ENCODE measurements at places on chromosomes 2 and 18.
A peak's percentile ranks its signal among the peaks of the same experiment; 100 is the strongest.

DNA sequence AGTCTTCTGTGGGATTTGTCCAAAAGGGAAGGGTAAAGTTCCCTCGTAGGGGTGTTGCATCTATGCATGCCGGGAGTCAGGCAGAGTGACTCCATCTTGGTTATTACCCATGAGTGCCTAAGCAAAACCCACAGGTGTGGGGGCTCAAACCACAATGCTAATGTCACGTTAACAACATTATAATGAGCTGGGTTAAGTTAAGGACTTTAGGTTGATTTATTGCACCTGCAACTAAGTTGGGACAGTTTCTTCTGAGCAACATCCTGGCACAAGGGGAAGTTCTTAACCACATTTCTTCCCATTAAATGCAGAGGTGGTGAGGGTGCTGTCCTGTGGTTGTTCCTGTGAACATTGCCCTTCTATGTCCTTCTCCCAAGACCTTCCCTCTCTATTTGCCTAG is 1596.8 kb upstream of the SLC39A10 start:
- DNase-seq = no peak

DNA sequence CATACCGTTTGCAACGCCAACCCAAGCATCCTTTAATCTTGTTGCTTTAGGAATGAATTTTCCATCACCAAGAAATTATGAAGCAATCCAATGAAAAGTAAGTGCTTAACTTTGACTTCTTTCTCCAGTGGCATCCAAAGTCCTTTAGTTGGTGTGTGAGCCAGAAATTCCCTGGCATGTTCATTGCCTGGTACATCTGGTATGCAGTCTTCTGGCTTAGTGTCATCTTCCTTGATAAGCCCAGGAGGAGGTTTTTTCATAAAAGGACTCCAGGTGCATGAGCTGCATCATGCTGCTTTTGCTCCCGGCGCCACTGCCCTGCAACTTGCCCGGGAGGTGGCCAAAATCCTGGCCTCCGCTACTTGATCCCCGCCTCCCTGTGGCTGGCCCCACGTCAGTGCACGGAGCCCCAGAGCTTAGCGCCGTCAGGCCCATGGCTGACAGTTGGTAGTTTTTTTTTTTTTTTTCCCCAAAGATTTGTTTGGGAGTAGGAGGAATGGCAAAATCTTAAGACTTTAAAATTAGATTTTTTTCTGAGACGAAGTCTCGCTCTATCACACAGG is 58.7 kb downstream of the PUM2 start:
- no peak for DNase-seq

DNA sequence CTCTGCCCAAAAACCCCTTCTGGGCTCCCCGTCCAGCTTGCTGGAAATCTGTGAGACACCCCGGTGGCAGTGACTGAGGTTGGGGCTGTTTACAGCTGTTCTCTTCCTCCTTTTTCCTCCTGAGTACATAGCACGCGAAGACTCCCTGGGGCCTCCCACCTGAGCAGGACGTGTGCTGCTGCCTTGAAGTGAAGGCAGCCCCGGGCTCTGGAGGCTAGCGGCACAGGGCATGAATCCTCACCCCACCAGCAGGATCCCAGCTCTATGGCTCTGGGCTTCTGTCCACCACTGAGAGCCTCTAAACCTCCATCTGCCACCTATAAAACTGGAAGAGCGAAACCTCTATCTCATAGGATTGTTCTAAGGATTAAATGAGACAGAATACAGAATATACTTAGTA is 182.5 kb downstream of the TMEM163 start:
- DNase-seq = peak; percentile 27

DNA sequence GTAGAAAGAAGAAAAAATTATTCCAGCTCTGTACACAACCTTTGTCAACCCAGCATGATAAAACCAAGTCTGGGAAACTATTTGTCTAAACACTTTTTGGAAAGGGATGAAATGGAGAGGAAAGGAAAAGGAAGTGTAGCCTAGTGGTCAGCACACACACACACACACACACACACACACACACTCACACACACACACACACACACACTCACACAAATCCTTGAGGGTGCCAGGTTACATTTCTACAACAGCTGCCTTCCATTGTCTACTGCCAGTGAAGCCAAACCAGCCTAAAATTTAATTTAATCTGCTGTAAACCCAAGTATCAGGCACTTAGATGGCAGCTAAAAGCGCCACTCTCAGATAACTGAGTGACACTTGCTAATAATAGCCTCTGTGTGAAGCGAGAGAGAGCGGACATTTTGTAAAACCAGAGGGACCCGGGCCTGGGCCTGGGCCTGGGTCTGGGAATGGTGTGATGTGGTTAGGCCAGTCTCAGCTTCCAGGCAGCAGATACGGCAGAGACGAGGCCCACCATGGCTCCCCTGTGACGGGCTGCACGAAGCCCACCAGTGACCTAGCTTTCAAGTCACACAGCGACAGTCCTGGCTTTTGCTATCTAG is 32.4 kb downstream of the BCL11A start:
- DNase-seq = no peak

DNA sequence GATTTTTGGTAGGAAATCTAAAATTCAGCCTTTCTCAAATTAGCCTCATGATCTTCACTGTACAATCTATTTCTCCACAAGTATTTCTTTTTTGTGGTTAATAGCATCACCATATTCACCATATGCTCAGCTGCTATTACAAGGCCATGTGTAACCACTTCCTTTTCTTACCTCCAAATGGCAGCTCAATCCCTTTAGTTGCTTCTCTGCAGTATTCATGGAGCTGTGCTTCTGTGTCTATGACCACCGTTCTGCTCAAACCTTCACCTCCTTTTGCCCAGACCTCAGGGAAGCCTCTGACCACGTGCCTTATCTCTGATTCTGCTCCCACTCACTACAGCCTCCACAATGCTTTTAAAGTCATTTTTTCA is 126.7 kb upstream of the TMEM200C start:
- no peak for DNase-seq

DNA sequence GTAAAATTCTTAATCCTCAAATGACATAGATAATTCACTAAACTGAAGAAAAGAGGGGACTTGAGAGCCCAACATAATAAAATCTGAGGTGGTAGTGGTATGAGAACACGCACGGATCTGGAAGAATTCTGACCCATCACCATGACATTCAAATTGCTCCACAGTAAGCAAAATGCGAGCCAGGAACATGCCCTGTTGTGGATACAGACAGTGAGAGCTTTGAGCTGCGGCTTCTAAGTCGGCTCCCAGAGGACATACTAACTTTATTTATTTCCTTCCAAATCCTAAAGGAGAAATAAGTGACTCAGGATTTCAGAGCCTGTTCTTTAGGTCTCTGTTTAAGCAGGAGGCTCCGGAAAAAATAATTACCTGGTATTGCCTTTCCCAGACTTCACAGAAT is 143.4 kb upstream of the SMAD7 start:
- no peak for DNase-seq

DNA sequence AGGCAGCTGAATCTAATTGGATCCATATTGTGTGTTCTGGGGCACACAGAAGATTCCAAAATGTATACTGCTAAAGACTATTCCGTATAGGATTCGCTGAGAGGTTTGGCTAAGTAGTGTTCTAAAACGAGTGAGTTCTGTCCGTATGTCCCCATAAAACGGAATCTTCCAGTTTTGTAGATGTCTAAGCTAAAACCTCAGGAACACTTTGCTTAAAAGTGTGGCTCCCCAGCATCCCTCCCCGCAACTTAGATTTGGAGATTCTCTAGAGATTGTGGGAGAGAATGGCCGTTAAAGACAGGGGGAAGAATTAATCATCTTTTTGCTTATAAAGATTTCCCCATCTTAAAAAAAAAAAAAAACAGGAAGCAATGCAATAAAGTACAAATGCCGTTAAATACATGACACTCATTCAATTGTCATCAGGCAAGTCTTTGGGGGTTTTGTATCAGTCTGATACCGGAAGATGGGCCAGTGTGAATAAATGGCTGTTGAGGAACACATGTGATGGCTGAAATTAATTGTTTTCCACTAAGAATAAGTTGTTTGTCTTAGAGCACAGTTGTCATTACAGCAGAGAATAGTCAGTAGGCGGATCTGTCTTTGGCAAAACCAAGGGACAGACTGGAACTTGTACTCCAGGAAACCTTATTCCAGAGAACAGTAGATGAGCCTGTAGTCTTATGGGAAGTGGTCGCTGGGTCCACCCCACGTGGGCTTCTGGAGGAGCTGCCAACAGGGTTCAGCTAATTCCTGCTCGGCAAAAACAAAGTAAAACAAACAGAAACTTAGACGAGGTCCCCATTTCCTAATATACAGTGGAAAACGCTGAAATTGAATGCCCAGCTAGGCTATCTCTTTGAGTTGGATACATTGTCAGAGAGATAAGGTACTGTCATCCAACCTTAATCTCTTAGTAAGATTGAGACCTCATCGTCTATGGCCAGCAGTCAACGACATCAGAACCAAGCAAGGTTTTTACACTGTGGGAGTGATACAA is 1.7 kb downstream of the EMILIN2 start:
- DNase-seq = no peak

DNA sequence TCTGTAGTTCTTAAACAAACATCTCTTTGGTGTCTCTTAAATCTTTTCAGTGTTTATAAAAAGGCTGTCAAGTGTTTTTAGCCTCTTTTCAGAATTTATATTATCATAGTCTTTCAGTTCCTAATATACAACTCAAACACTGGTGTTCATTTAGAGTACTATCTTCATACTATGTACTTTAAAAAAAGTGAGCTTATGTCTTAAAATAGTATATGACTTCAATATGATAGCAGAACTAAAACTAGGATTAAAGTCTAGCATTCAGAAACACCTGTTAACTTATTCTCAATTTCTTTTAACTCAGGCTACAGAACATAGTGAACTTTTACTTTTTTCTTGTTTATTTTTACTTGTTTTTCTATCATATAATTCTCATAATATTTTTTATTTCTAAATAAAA is 14.7 kb upstream of the IKZF2 start:
- DNase-seq = no peak

GRCh38 chr2:56314796-56315195 is 131.0 kb downstream of the CCDC85A start:
- peak; percentile 21 for DNase-seq

DNA sequence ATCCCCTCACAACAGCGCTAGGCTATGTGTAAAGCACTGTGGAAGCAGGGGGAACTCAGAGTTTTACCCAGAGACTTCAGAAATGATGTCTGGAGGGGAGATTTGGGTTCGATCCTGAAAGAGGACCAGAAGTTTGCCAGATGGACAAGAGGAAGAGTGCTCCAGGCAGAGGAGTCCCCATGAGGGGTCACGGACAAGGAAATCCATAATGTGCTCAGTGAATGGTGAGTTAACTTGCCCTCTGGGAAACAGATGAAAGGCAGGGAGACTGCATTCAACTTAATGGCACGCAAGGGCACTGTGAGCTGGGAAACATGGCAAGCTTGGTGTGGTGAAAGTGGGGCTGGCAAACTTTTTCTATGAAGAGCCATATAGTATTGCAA is 6.0 kb upstream of the ASAP2 start:
- no peak for DNase-seq

DNA sequence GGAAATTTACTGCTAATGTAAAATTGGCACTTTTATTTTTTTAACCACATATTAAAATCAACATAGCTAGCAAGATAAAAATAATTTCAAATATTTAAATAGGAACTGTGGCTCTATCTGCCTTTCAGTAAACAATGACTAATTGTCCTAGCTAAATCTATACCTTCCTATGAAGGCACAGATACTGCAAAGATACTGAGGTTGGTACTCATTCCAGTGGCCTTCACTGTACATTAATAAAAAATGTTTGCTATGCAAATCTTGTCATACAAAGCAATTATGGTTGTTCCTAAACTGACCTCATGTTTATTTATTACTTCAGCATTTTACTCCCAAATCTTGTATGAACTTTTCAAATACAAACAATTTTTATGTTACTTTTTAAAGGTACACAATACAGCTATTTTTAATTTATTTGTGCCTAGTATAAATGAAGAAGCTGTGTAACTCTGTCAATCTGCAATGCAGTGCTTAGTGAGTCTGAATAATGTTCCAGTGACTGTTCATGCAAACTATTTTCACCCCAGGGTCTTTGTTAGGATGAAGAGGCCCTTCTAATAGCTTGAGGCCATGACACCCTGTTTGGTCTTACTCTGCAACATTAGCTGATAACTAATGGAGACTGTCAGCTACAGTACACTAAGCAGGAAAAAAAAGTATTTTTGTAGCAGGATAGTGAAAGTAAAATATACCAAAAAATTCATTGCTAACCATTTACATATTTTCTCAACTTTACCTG is 9.3 kb upstream of the ERBB4 start:
- DNase-seq = no peak

DNA sequence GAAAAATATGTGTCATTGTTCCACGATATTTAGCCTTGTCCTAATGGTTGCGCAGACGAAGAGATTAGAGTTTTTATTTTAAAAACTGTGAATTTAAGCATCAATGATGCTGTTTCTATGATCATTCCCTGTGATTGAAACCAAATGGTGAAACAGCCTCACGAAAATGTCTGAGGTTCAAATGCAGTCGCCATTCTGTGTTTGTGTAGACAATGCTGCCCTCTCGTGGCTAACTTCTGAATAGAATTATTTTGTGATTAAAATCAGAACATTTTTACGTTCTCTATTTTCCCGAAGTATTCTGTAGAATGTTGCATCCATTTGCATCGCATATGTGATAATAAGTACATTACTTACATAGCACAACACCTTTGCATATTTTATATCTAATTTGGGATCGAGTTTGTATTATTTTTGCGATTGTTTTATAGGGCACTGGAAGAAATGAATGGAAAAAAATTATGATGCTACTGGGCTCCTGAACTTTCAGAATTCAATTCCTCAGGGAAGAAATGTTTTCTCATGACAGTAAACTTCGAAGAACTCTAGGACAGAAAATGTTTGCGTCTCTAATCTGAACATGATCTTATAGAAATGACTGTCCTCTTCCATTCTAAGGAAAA is 54.8 kb upstream of the CREB1 start:
- peak; percentile 26 for DNase-seq

DNA sequence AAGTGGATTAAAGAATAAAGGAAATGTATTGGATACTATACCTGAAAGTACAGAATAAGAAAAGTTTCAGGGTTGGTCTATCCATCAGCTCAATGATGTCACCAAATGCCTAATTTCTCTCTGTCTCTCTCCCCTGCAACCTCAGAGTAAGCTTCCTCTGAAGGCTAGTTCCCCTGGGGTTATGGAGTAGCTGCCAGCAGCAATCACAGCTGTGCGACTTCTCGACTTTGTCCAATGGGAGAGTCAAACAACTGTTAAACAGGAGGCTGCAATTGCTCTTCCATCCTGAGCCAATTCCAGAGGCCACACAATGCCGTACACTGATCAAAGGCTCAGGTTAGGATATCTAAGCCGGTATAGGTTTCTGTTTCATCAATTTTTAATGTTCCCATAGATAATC is 95.3 kb upstream of the FANCL start:
- peak; percentile 94 for DNase-seq

- no peak for DNase-seq
These were observed 10.7 kb downstream of the MFF start for GRCh38 chr2:227335713-227336112.

DNA sequence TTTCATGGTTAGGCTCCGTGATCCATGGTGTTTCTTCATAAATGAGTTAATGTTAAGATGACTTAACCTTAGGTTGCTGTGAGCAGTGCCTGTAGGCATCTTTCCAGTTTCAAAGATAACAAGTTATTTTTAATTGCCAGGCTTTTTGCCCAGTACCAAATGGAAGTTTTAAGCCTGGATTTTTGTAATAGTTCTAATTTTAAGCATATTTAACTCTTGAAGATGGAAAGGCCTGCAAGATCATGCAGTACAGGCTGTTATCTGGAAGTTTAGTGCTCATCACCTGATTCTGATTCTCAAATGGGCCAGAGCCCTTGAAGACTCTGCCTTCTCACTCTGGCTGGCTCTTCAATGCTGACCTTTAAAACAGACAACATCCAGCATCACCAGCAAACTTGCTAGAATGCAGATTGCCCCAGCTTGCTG is 141.3 kb downstream of the NCK2 start:
- no peak for DNase-seq

- DNase-seq = no peak
These were observed 47.2 kb downstream of the SLC14A2 start for GRCh38 chr18:45662468-45662867.
